ENCODE measurements at places on chromosomes 3 and 15.

DNA sequence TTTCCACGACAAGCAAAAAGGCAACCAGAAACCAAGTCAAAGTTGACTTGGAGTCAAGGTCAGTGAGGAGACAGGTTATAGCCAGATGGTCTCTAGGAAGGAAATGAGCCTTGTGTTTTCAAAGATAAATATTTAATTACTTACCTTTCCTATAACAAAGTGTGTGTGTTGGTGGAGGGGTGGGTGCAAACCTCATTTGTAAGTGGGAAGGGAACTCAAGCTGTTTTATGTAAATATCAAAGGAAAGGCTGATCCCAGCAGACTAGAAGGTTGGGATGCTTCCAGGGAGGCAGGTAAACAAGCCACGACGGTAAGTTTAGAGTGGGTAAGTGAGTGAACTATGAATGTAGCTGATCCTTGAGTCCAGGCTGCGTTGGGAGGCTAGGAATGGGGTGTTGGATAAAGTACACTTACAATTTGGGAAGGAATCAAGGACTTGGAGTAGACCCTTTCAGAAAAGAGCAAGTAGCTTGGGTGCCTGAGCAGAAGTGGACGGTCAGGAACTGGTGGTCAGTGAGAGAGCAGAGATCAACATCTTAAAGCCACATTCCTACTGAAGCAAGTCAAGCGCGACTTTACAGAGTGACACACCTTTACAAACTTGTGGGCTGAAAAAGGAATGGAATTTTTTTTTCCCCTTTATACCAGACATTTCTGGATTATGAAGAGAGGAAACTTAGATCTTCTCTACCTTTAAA, 82.0 kb upstream of the TBL1XR1 start:
- no peak for DNase-seq

DNA sequence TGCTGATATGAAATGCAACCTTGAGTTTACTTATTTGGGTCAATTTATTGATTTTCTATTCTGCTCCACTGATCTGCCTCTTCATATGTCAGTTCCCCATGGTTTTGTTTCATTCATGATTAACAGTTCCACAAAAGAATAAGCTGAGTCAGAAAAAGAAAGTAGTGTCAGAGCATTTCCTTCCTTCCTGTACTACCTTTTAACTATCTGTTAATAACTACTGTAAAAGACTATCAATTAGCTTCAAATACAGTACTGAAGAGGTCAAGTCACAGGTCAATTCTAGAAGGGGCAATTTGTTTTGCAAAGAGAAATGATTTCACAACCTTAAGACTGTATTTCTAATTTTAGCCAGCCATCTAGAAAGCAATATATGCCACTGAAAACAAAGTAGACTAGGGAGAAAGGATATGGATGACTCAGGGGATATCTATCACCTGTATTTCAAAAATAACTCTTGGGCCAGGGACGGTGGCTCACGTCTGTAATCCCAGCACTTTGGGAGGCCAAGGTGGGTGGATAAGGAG, 129.5 kb downstream of the TFDP2 start:
- no peak for DNase-seq

GRCh38 chr3:16848007-16848406, 36.7 kb upstream of the PLCL2 start:
- no peak for DNase-seq

DNA sequence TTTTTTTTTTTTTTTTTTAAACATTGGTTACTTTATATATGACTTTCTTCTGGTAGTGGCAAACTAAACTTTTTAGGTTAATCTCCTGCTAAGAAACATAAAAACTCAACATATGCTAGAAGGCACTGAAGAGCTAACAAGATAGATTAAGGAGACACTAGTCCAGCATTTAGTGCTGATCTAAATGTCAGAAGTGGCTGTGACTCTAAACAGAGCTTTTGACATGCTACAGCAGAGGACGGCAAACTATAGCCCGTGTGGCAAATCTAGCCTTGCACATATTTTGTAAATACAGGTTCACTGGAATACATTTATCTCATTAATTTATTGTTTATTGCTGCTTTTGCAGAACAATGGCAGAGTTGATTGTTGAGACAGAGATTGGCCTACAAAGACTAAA, 20.6 kb downstream of the NR2E3 start:
- DNase-seq, result no peak

DNA sequence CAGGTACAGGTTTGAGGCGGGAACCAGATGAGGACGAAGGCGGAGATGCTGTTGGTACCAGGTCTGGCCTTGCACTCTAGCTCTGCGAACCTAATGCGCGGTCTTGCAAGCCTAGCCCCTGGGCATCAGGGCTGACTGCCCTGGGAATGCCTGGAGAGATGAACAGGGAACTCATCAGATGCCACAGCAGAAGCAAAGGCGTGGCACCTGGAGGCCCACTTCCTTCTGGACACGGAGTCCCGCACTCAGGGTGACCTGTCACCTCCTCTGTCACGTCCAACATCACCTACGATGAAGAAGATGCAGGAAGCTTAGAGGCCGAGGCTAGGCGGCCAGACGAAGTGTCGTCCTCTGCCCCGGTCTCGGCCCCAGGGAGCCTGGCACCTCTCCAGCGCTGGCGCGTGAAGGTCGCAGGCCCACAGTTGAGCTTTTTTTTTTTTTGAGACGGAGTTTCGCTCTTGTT, 9.4 kb downstream of the RPLP1 start:
- DNase-seq, result no peak

GRCh38 chr3:32240159-32240545, 1.7 kb downstream of the CMTM8 start:
- DNase-seq, result no peak

GRCh38 chr3:129626744-129627349, 20.4 kb upstream of the PLXND1 start:
- DNase-seq, result no peak

- DNase-seq, result no peak
These were observed 1.2 kb downstream of the STIMATE start for GRCh38 chr3:52896151-52896550.

GRCh38 chr3:188278717-188279324, 124.9 kb downstream of the LPP start:
- no peak for DNase-seq

- no peak for DNase-seq
These were observed 131.4 kb downstream of the PDCD6IP start for GRCh38 chr3:33929813-33930212.

GRCh38 chr3:18716821-18717220, 291.7 kb upstream of the SATB1 start:
- DNase-seq, result no peak

- DNase-seq, result no peak
These were observed 90.0 kb downstream of the EFL1 start for GRCh38 chr15:82172506-82172905.

DNA sequence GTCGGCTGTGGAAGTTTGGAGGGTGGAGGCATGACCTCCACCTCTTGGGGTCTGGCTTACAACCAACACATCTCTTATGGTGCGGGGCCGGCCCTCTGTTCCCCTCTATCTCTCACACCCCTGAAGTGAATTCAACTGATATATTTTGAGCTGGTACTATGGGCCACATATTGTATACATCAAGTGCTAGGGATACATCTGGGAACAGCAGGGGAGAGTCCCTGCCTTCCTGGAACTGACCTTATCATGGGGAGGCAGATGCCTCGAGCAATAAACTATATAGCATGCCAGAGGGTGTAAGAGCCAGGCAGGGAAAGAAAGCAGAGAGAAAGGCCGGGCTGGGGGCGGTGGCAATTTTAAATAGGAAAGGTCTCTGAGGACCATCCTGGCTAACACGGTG, 60.4 kb upstream of the TRPM1 start:
- DNase-seq, result no peak

- no peak for DNase-seq
These were observed 154.1 kb downstream of the ADAMTS17 start for GRCh38 chr15:100187677-100188076.

DNA sequence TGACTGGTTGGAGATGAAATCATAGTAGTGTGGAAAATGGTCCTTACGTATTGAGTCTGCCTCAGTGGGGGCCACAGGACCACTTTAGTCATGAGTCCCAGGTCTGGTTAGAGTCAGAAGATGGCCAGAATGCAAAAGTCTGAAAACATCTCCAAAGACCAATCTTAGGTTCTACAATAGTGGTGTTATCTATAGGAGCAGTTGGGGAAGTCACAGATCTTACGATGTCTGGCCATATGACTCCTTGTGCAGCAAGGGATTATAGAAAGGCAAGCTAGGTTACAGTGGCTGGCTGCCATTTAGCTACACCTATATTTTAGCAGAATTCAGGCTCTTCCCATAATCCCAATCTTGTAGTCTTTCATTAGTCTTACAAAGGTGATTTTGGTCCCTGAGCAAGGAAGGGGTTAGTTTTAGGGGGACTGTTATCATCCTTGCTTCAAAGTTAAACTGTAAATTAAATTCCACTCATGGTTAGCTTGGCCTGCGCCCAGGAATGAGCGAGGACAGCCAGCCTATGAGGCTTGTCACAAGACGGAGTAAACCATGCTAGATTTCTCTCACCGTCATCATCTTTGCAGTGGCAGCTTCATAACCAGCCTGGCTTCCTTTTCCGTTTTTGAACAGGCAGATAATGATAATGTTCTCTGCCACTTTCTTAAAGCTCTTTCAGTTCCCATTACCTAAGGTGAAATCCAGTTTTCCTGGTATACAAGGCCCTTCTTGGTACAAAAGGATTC, 134.1 kb downstream of the VPS8 start:
- DNase-seq, result no peak

GRCh38 chr3:9727041-9727595, 4.4 kb upstream of the BRPF1 start:
- no peak for DNase-seq

DNA sequence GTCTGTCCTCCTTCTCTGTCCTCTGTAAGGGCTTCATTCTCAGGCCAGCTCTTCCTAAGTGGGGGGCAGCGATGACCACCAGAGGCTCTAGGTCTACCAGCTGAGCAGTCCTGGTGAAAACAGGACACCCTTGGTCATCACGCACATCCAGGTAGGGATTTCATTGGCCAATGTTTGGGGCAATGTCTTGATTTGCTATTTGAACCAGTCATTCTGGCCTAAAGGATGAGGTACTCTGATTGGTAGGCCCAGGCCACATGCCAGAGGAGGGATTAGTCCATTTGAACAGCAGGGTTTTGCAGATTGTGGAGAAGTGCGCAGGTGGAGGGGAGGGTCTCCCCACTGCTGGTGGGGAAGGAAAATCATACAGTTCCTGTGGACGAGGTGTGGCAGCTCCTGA, 57.3 kb downstream of the PLXNA1 start:
- no peak for DNase-seq

- DNase-seq, result peak; percentile 69
These were observed at the start of gene EDC3 for GRCh38 chr15:74695597-74696397. EDC3 (minus strand) TSS chr15:74696024; CDS start chr15:74675124, 20,900 bp downstream.

- DNase-seq, result no peak
These were observed 63.4 kb upstream of the CADPS start for GRCh38 chr3:62938583-62938982.

DNA sequence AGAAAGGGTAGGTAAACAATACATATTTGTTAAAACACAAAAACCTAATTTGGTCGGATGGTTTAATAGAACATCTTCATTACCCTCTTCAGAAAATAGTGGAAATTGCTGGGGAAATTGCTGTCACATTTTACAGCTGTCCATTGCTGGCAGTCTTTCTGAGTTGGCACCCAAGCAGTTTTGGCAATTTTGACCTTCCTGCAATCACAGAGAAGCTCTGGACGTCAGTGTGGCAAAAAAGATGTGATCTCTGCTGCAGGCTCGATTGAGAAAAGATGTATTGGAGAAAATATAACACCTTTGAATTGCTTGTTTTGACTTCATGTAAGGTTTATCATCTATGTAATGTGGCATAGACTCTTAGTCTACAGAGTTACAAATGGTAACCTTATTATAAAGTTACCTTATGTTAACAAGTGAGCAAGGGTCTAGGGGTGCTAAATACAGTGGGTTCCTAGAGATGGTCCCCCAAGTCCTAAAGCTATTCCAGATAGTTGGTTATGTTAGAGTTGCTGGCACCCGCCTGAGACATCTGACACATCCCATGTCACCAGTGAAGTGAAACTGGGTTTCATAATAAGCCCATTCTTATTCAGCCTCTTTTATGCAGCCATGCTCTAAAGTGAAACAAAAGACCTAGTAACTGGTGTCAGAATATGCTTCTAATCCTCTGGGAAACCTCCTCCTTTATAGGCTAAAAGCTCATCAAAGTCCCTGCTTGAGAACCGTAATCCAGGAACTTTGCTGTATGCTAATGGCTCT, 14.0 kb downstream of the UBE2E1 start:
- no peak for DNase-seq

- no peak for DNase-seq
These were observed 55.9 kb downstream of the THSD4 start for GRCh38 chr15:71171195-71171594.

- DNase-seq, result no peak
These were observed 129.1 kb downstream of the GLDN start for GRCh38 chr15:51470512-51470911.

- no peak for DNase-seq
These were observed 246.8 kb upstream of the TOPAZ1 start for GRCh38 chr3:43994657-43995546.

GRCh38 chr15:68252925-68253534, 23.5 kb upstream of the CLN6 start:
- peak; percentile 59 for DNase-seq
